ENCODE measurements at places on chromosomes 3 and 15.

DNA sequence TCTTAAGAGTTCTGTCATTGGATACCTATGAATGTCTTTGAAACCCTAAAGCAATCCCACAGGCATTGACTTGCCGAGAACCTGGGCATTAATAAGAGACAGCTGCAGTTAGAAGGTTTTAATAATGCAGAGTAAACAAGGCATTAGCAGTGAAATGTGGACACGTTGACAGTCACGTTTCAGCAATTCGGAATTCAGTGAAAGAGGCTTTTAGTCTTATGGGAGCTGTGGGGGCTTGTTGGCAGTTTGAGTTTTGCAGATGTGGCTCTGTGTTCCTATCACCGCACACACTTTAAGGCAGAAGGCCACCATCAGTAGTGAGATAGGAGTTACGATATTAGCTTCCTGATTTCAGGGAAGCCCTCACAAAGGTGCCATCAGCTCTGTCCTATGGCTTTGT is 145.2 kb upstream of the NUDT16 start:
- no peak for DNase-seq

GRCh38 chr3:150307311-150308036 is 100.6 kb upstream of the TSC22D2 start:
- DNase-seq: no peak

GRCh38 chr3:60549863-60550262 is 701.4 kb downstream of the FHIT start:
- DNase-seq: no peak

- peak; percentile 72 for DNase-seq
These were observed 116.3 kb downstream of the MAGI1 start for GRCh38 chr3:65922441-65922840.

DNA sequence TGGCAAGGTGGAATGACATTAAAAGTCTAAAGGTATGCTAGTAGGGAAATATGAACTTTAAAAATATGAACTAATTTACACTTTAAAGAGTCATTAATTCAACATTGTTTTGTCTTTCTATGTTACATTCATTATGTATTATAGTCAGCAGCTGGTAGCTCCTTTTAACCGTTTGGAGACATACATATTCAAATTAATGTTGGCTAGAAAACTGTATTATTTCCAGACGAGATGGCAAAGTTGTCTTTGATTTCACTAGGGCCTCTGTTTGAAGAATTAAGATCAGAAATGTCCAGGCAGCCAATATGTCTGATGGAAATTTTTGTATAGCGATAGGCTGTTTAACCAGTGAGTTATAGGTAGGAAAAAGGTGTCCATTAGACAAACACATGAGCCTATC is 817.6 kb downstream of the GRM7 start:
- DNase-seq: no peak

GRCh38 chr3:133491481-133492059 is 81.9 kb upstream of the CDV3 start:
- DNase-seq: no peak

GRCh38 chr15:68488290-68488689 is 56.3 kb upstream of the ITGA11 start:
- no peak for DNase-seq

DNA sequence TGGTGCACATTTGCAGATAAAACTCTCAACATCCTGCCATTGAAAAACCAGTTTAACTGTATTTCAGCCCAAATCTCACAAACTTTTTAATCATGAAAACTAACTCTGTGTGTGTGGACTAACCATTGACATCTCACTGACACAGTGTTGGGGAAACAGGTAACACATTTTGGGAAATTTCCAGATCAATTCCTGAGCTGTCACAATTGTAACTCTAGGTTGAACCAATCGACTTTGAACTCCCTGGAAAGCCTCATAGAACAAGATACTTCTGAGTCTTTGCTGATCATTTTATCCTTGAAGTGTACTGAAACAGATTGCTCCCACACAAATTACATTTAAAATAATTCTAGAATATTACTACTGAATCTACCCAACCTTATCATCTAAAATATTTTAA is 667.9 kb upstream of the NR2F2 start:
- DNase-seq: no peak

DNA sequence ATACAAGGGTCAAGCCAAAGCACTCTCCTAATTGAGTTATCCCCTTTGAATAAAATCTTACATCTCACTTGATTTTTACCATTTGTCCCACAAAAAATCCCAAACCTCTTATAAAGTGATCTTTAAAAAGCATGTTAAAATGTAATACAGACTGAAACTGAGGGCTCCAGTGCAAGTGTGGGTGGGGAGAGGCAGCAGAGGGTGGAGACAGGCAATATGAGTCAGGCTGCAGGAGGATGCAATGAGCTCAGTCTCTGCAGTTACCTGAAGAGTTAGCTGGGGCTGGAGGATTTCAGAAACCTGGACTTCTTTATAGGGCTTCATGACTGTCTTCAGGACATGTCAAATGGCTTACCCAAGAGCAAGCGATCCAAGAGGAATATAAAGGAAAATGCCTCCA is 14.2 kb upstream of the COLQ start:
- DNase-seq: no peak

DNA sequence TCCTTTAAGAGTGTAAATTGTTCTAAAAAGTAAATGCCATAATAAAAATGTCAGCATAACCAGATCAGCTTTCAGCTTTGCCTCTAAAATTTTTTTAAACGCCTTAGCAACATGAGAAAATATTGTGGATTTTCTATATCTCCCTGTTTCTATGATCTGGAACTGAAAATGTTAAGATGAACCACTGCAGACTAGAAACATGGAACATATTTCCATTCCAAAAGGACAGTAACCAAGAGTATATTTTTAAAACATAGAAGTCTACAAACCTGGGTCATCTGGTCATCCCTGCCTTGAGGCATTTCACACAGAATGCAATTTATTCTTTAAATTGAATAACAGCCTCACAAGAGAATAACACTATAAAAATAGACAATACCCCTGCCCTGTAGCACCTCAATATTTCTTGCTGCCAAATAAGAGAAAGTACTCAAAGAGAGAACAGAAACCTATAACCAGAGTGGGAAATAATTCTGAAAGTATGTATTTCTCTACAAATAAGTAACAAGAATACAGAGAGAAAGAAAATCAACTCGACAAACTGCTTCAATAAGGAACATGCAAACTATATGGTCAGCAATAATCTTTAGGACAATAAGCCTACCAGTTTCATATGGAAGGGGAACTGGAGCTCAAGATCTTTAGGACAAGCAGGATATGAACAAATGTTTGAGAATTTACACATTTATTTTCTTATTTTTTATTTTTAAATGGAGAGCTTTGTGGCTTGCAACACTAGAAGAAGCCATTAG is 949.0 kb downstream of the EPHA3 start:
- DNase-seq: no peak

GRCh38 chr15:74228723-74229081 is 7.4 kb upstream of the CCDC33 start:
- DNase-seq: no peak

GRCh38 chr3:17432236-17432635 is 310.2 kb downstream of the TBC1D5 start:
- DNase-seq: peak; percentile 6

- no peak for DNase-seq
These were observed 29.7 kb upstream of the MYRIP start for GRCh38 chr3:39779511-39780230.

- no peak for DNase-seq
These were observed 40.1 kb downstream of the SGO1 start for GRCh38 chr3:20145874-20146273.

- DNase-seq: no peak
These were observed 295.7 kb upstream of the WNT5A start for GRCh38 chr3:55782807-55783206.

- DNase-seq: no peak
These were observed 349.3 kb upstream of the SOX2 start for GRCh38 chr3:181362378-181362777.

Data from fibroblast of skin of right biceps (primary cell).